ENCODE measurements at places on chromosomes 3 and 15.

DNA sequence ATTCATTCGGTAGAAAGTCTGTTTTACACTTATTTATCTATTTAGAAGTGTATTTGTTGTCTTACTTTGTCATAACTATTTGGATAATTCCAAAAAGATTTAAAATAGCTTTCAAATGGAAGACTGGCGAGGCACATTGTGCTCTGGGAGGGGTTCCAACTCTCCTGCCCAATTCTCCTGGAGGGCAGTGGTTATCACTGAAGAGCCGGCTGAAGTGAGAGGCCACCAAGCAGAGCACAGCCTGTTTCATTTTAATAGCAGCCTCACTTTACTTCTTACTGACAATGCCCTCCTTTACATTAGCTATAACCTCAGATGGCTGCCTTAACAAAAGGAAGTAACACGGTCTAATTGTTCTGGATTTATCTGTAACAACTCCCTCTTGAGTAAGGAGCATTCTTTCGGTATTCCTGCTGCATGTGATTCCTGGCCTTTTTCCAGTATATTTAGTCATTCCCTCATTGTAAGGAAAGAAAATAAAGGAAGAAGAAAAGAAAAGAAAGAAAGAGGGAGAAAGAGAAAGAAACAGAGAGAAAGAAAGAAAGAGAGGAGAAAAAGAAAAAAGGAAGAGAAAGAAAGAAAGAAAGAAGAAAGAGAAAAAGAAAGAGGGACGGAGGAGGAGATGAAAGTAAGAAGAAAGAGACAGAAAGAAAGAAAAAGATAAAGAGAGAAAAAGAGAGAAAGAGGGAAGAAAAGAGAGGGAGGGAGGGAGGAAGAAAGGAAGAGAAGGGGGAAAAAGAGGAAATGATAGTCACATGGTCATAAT, 339.8 kb upstream of the WNT5A start:
- DNase-seq, result no peak

DNA sequence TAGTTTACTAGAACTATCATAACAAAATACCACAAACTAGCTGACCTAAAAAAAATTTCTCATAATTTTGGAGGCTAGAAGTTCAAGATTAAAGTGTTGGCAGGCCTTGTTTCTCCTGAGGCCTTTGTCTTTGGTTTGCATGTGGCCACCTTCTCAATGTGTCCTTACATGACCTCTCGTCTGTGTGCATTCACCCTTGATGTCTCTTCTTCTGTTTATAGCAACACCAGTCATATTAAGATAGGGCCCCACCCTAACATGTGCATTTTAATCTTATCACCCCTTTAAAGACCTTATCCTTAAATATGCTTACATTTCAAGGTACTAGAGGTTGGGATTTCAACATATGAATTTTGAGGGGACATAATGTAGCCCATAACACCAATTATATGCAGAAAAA, 177.0 kb downstream of the ZBBX start:
- DNase-seq, result no peak

DNA sequence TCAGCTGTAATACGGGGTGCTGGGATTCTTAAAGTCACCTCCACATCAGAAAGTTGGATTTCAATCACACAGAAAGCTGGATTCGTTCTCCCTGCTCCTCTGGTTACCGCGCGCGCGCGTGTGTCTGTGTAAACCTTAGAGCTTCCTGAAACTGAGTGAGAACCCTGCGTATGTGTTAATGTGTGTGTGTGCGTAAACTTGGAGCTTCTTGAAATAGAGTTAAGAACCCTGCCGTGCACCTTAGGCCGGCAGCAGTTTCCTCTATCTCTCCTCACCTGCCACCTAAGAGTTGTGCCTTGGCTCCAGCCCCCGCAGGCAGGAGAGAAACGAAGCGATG, 531 bp downstream of the LZTFL1 start:
- DNase-seq, result no peak

GRCh38 chr3:31358473-31359070, 174.2 kb upstream of the STT3B start:
- no peak for DNase-seq

DNA sequence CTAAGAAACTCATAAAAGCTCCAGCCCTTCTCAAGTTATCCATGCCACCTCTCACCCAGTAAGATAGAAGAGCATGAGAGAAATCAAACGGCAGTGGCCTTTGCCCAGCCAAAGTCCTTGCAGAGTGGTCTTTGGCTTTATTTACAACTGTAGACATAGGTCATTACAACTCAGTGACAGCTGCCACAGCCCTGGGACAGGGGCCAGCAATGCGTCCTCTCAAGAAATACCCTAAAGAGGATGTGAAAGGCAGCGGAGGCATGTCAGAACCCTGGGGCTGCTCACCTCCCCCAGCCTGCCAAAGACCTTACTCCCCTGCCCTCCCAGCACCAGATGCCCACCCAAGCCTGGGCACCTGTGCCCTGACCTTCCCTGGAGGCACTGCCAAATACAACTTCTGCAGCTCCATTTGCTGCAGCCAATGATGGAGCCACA, 6.3 kb downstream of the ACAA1 start:
- DNase-seq, result no peak
